A172 (cell line): ENCODE measurements at places on chromosomes 7 and 10.

DNA sequence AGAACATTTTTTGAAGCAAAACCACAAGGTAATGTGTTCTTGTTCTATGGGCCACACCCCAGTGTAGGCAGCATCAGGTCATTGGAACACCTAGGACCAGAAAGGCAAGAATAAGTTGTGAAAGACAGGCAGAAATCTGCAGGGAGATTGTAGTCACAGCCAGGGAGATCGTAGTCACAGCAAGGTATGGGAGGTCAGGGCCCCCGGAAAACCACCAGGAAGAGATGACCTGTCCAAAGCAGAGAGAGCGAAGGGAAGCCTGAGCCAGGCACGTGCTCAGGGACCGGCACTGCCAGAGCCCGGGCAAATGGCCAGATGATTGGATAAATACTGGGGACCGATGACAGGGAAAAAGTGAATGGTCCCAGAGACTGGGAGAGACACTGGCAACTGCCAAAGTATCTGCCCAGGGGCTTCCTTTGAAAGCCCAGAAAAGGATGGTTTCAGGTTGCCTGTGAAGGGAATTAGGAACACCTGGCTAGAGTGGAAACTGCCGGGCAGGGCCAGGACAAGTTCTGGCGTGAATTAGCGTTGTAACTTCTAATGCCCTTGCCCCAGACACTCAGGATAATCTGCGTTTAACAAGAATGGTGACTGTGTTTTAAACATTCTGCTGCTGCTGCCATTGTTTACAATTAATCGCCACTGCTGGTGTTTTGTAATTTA is 3.9 kb upstream of the NOBOX start:
- DNase-seq, result no peak

DNA sequence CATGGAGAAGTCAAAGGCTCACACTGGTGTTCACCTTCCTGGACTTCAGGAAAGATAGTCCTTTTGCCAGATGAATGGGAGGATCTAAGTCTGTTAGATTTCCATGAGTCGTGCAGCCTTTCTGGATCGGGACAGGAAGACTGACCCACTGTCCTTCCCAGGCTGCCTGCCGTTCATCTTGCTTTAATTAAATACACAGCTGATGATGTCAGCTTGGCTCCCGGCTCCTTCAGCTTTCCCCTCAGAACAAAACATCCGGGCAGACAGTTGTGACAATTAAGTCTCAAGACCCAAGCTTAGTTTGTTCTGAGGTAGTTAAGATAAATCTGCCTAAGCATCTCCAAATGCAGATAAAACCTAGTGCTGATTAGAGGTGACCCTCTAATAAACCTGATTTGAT is 58.6 kb downstream of the AUTS2 start:
- DNase-seq, result peak; percentile 54

DNA sequence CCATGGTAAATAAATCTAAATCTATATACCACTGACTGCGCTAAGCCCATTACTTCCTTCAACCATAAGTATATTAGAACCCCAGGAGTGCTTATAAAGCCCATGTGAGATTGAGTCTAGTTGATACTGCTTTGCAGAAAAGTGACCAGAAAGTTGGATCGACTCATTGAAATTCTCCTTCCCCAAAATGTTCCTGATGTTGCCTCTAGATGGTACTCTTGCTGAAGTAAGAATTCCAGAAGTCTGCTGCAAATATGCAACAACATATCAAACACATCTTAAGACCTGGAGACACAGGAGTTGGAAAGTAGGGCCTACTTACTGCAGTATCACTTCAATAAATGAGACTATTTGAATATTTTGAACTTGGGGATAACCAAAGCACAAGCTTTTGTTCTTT is 550.8 kb downstream of the IPMK start:
- DNase-seq, result peak; percentile 16

DNA sequence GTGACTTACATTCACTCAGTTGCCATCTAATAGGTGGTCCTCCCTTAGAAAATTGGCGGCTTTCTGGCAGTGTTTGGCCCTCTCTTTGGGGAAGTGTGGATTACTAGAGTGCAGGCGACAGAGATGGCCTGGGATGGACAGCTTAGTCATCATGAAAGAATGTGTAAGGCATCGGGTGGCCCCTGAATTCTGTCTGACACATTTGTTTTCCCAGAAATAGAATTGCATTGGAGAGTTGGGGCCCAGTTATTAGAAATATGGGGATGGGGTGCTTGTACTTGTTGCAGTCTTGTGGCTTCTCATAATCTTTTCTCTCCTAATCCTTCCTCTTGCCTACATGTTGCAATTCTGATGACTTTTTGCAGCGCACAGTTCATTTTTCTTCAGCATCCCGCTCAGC is 13.8 kb downstream of the TCF7L2 start:
- DNase-seq, result peak; percentile 72

DNA sequence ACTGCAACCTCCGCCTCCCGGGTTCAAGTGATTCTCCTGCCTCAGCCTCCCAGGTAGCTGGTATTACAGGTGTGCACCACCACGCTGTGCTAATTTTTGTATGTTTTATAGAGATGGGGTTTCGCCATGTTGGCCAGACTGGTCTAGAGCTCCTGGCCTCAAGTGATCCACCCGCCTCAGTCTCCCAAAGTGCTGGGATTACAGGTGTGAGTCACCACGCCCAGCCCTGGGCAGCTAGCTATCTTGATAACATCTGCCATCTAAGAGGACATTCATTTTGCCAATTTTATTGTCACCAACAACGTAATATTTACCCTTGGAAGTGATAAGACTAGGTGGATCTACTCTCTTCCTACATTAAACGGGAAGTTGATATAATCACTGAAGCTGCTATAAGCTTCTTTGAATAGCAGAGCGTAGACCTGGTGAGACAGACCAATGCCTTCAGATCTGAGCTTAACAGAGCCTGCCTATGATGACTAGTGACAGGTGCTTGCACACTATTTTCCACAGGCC is 39.7 kb upstream of the SLC35B4 start:
- no peak for DNase-seq

GRCh38 chr10:5557040-5557721 is 32.4 kb downstream of the CALML3 start:
- DNase-seq, result no peak

- DNase-seq, result no peak
These were observed 26.5 kb upstream of the ENTPD1 start for GRCh38 chr10:95729323-95730055.

- DNase-seq, result no peak
These were observed 188.7 kb upstream of the KAT6B start for GRCh38 chr10:74637685-74638084.

DNA sequence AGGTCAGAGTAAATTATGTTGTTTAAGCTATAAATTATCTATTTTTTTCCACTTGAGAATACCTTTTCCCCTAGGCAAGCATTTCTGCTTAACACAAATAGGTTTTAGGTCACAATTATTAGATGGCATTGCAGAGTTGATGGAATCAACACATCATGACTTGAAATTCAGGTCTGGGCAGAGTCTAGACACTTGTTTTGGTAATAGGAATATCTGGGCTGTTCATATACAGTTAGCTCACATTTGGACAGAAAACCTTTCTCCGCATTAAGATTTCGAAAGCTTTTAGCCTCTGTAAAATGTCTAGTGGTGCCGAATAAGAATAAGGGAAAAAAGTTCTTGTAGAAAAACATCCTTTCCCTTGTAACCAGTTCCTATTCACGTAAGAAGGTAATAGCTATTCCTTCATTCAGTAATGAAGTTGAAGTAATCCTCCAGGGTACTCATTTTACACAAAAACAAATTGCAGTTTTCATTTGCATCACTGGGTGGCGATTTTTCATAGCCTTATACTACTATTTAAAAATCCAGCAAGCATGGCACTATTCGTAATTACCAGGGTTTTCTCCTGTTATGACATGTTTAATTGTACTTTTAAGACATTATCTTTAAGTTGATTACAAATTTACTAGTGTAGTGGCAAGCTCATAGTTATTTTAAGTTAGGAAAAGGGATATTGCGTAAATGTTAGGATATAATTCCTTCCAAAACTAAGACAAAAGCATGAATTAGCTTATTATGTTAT is 37.0 kb downstream of the RPA3 start:
- peak; percentile 73 for DNase-seq

DNA sequence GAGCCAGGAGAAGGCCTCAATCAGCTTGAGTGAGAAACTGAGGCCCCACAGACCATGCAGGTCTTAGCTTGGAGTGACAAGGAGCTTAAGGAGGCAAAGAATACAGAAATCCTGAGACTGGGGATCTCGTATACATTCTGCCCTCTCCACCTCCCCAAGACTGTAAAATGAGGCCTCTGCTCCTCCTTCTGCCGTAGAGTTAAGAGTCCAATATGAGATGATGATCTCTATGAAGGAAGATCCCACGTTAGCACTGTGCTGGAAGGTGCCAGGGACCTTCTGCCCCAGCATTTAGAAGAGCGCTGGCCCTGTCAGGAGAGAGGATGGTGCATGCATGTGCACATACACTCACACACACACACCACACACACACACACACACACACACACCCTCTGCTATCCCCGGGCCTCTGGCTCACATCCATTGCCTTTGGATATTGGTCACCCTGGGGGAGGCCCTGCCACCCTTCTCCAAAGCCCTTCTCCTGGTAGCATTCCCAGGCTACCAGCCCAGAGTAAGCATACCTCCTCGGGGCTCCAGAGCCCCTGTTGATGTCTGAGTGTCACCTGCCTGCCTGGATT is 15.0 kb downstream of the ZCCHC24 start:
- no peak for DNase-seq

DNA sequence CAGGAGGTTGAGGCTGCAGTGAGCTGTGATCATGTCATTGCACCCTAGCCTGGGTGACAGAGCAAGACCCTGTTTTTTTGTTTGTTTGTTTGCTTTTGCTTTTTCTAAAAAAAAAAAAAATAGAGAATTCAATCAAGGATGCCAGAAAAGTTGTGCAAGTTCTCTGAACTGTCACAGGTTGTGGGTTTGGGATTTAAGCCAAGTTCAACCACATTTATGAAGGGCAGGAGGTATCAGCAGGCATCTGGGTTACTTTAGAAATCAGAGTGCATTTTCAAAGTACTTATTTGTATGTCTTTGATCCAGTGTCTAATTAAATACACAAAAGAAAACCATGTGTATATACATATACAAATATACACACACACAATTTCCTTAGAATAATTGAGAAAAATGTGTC is 151.2 kb upstream of the MINDY3 start:
- no peak for DNase-seq

DNA sequence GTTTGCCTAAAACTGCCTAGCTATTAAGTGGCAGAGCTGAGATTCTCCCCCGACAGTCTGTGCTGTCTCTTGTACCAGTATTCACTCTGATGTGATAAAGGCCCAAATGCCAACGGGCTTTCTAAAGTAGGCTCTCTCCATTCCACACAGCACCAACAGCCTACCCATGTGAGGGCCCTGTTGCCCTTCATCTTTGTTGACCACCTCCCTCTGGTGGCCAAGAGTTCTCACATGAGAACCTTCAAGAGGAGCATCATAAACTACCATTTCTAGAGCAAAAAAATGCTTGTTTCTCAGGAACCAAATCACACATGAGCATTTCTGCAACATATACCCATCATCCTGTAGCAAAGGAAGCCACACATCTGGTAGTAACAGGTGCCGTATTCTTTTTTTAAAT is 185.8 kb downstream of the GRM8 start:
- no peak for DNase-seq

- DNase-seq, result no peak
These were observed 33.9 kb downstream of the MTPN start for GRCh38 chr7:135943134-135943879.

DNA sequence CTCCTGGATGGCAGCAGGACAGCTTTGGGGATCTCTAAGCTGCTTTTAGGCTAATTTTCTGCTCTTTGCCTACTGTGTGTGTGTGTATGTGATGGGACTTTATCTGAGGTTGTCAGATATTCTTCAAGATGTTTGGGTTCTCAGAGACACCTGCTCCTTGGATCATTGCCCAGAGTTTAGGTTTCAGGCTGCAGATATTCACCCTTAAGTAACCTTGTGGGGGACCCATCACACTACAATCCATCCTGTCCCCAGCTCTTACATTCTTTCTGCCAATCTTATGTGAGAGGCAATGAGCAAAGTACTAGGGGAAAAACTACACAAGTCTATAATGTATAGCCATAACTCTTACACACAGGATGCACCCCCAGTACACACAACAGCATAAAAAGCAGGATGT is 263.0 kb upstream of the ZWINT start:
- no peak for DNase-seq

DNA sequence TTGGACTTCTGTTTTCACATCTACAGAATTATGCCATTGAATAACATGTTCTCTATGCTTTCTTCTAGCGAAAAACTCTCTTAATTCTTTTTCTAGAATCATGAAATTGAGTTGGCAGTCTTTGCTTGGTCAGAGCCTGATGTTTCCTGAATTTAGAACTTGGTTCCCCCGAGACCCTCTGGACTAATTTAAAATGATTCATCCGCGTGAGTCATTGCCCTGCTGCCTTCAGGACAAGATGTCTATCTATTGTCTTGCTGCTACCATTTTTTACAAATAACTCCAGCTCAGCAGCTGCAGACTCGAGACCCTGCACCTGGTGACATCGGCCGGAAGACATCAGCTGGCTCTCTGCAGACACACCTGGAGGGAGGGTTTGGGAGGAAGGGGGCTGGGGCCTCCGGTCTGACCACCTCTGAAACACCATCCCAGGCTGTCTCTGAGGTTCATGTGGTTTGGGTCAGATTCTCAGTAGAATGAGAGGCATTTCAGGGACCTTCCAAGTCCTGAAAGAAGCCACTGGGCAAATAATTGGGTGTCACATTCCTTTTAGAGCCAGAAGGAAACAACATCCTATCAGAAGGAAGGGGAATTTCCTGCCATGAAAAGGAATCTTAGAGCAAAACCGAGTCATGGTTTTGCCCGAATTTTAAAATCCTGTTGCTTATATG is 20.9 kb upstream of the KLF6 start:
- DNase-seq, result peak; percentile 89

DNA sequence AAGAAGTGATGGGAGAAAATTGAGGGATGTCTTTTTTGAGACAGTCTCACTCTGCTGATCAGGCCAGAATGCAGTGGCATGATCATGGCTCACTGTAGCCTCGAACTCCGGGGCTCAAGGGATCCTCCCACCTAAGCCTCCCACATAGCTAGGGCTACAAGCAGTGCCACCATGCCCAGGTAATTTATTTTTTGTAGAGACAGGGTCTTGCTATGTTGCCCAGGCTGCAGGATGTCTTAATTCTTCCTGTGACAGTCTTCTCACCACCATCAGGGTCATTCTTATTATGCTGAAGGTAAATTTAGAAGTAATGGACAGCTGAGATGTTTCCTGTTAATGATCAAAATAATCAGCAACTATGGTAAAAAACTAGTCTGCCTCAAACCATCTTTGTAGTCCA is 7.1 kb downstream of the DNAJC9 start:
- no peak for DNase-seq
